HCT116 (cell line): ENCODE measurements at places on chromosomes 13 and 19. TPM values are rescaled to one million over a fixed set of nuclear protein-coding genes. Genes with fewer than 3 reads are reported as not detected.

Gene LILRA1
- total RNA-seq, result not detected

Gene SEMA6B
- total RNA-seq, result 58.4 TPM

Gene ATP12A
- 0.30 TPM for total RNA-seq

Gene IGLON5
- not detected for total RNA-seq

Gene POU2F2
- total RNA-seq, result 0.89 TPM

Gene TMEM190
- not detected for total RNA-seq

Gene ABCC4
- 26.3 TPM for total RNA-seq

GRCh38 chr13:90015565-90016507 is 1331.7 kb upstream of the MIR17HG start:
- no peak for DNase-seq

- no peak for DNase-seq
Observed at GRCh38 chr13:113931841-113932459, 41.9 kb downstream of the C13orf46 start.

- DNase-seq, result no peak
Observed at GRCh38 chr13:77429320-77430142, 102.6 kb upstream of the MYCBP2 start.

DNA sequence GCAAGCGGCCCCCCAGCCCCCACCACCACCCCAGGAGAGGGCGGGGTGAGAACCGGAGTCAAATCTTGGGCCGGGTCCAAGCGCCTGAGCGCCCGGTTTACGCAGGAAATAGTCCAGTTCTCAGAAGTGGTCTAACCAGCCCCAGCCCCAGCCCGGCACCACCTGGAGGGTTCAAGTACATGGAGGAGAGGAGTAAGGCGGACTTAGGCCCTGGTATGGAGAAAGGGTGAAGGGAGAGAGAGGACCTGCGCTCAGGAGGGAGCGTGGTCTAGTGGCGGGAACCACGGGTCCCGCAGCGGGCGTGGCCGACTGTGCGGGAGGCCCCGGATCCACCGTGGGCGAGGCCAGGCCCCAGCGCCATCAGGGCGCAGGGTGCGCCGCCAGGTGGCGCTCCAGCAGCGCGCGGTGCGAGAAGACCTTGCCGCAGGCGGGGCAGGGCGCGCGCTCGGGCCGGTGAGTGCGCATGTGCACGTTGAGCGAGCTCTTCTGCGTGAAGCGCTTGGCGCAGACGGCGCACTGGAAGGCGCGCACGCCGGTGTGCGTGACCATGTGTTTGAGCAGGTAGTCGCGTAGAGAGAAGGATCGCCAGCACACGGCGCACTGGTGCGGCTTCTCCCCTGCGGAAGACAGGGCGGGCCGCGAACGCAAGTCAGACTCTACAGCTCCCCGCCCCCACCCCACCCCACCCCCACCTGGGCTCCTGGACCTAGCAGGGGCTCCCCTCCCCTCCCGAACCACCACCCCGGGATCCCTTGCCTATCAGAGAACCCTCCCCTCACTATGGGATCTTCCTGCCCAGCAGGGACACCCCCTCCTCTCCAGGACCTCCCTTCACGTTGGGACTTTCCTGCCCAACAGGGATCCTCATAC is 2.1 kb upstream of the SLC27A5 start:
- DNase-seq, result peak; percentile 86

- no peak for DNase-seq
Observed at GRCh38 chr13:64925727-64926126, 2304.4 kb downstream of the PCDH9 start.

- no peak for DNase-seq
Observed at GRCh38 chr13:21670006-21670882, 629 bp upstream of the FGF9 start.

DNA sequence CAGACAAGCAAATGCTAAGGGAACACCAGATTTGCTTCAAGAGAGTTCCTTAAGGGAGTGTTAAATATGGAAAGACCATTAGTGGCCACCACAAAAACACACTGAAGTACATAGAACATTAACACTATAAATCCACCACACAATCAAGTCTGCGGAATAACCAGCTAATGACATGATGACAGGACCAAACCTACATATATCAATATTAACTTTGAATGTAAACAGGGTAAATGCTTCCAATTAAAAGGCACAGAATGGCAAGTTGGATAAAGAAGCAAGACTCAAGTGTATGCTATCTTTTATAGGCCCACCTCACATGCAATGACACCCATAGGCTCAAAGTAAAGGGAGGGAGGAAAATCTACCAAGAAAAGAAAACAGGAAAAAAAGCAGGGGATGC is 291.3 kb downstream of the COG6 start:
- no peak for DNase-seq

DNA sequence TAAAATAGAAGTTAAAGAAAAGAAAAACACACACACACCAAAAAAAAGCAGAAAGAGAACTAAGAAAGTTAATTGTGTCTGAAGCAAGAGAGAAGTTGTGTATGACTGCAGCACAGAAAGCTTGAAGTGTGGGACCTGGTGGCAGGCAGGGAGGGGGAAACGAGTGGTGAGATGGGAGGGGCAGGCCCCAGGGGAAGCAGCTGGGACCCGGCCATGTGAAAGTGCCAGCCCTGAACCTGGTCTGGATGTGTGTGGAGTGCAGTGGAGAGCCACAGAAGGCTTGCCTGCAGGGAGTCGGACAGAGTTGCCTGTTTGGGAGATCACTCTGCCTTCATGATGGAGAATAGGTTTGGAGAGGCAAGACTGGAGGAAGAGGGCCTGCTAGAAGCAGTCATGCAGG is 199.0 kb downstream of the GGACT start:
- no peak for DNase-seq

- no peak for DNase-seq
Observed at GRCh38 chr13:35292329-35292728, 184.2 kb downstream of the MAB21L1 start.

DNA sequence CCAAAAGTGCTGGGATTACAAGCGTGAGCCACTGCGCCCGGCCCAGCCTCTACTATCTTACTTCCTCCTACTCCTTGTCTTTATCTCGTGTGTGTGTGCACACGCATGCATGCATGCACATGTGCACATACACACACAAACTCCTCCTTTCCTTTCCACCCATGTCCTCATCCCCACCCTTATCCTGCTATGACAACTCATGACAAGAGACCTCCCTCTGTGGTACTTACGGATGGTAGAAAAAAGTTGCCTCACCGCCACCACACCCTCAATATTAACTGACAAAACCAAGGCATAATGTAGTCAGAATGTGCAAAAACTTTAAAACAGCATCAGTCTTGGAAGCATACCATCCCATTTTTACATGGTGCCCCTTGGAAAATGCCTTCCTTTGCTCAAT is 15.9 kb upstream of the EEF1AKMT1 start:
- DNase-seq, result no peak

DNA sequence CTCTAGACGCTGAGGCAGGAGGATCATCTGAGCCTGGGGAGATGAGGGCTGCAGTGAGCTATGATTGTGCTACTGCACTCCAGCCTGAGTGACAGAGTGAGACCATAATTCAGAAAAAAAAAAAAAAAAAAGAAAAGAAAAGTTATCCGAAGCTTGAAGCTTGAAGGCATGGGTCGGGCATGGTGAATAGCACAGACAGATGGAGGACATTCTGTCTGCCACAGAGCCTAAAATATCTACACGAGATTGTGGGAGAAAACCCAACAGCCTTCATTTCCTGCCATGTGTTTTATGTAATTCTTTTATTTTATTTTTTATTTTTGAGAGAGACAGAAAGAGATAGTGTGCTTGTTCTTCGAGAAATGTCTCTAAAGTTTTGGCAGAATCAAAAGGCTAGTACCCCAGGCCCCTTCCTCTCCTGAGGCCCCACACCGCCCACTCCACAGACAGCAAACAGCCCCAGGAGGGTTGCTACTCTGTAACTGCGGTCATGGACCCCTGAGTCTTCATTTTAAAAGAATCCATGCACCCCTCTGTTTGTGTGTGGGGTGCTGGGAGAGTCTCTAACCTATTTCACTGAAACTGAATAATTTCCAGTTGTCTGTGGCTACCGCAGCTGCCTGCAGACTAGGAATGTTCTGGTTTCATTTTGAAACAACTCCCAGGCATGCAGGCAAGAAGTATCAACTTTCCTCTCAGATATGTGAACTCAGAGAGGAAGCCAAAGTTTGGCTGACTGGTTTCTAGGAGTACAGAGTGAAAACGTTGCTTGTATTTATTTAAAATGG is 38.4 kb upstream of the RCBTB2 start:
- DNase-seq, result no peak

GRCh38 chr19:32819419-32820400 is 49.9 kb downstream of the SLC7A9 start:
- no peak for DNase-seq

DNA sequence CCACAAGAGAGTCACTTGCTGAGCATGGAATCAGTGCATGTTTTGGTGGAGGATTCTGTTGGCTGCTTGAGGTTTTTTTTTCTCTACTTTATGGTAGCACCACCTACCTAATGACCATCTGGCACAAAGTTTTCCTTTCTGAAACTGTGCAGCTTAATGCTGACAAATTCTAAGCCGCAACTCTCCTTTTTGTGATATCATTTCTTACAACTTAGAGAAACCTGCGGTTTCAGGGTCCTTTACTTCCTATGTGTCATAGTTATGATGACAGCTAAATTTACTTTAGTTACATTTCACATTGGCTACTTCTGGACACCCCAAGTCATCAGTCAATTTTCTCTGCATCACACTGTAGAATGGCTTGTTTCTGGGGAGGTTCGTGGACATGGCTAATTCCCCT is 115.4 kb upstream of the TMTC4 start:
- no peak for DNase-seq

DNA sequence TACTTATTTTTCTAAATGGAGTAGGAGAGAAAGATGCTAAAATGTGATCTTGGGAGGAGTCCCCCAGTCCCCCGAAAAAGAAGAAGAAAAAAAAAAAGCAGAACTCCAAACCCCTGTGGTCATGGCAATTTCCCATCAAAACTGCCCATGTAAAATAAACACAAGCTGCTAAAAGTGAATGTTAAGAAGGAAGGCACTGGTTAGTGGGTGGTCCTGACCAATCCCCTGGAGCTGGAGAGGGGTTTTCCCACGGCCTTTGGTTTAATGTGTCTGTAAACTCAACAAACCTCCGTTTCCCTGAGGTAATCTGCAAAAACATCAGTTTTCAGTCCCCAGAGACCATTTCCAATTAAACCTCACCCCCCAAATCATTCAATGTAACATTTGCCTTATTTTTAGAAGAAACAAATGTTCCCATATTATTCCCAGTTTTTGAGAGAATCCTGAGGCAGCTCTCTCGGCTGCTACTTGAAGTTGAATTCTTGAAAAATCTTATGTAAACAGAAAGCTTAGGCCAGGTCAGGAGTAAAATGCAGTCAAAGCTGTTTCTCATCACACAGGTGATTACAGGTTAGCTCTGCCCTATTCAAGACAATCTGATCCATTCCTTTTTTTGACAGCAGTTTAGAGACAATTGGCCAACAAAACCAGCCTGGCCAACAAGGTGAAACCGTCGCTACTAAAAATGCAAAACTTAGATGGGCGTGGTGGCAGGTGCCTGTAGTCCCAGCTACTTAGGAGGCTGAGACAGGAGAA is 17.0 kb downstream of the RAB3D start:
- DNase-seq, result no peak

DNA sequence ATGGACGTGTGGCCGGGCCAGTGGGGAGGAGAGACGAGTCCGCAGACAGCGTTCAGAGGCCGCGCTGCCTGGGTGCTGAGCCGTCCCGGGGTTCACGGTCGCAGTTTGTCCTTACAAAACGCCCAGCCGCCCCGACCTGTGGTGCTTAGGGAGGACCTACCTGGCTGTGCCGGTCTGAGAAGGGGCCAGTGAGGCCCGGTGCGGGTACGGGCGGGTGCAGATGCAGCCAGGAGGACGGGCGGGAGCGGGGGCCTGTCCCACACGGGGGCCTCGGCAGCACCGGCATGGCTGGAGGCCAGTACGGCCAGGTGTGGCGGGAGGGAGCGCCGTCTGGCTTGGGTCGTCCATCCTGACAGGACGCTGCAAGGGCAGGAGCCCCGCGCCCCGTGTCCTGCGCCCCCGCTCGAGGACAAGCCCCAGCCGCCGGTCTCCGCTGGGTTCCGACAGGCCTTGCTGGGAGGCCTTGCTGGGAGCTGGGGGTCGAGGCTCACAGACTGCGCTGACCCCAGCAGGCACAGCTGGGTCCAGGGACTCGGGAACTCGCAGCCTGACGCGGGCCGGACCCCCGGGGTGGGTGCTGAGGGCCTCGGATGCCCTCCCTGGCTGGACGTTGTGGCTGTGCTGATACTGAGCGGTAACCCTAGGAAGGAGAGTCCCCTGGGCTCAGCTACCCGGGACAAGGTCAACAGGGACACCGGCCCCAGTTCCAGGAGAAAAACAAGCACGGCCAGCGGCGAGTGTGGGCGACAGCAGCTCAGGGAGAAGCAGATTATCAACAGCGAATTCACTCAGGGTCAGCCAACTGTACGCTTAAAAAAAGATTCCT is 5.3 kb upstream of the PROZ start:
- DNase-seq, result no peak

GRCh38 chr19:28656644-28657043 is 556.3 kb downstream of the UQCRFS1 start:
- DNase-seq, result no peak
